Activated CD4-positive, alpha-beta T cell treated with anti-CD3 and anti-CD28 coated beads, Interleukin-2, amount 50 U/mL, for 16 hours (primary cell): ENCODE measurements at places on chromosomes 16 and 17.

DNA sequence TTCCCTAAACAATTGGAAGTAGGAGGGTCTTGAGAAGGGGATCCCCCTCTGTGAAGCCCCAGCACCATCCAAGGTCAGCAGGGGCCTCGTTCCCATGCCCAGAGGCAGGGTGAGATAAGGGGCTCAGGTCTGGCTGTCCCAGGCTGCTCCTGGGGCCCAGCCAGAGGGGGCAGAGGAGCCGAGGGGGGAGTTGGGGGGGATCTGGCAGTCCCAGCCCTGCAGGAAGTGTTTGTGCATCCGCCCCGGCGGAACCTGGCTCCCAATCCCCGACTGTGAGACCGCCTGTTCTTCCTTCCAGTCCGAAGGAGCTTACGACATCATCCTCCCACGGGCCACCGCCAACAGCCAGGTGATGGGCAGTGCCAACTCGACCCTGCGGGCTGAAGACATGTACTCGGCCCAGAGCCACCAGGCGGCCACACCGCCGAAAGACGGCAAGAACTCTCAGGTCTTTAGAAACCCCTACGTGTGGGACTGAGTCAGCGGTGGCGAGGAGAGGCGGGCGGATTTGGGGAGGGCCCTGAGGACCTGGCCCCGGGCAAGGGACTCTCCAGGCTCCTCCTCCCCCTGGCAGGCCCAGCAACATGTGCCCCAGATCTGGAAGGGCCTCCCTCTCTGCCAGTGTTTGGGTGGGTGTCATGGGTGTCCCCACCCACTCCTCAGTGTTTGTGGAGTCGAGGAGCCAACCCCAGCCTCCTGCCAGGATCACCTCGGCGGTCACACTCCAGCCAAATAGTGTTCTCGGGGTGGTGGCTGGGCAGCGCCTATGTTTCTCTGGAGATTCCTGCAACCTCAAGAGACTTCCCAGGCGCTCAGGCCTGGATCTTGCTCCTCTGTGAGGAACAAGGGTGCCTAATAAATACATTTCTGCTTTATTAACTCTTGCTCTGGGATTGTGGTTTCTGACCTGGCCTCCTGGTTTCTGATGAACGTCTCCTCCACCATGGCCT is 14.9 kb downstream of the GPRC5C start:
- DNase-seq, result no peak

- no peak for DNase-seq
Observed at GRCh38 chr17:39700148-39700987, 504 bp downstream of the ERBB2 start.

DNA sequence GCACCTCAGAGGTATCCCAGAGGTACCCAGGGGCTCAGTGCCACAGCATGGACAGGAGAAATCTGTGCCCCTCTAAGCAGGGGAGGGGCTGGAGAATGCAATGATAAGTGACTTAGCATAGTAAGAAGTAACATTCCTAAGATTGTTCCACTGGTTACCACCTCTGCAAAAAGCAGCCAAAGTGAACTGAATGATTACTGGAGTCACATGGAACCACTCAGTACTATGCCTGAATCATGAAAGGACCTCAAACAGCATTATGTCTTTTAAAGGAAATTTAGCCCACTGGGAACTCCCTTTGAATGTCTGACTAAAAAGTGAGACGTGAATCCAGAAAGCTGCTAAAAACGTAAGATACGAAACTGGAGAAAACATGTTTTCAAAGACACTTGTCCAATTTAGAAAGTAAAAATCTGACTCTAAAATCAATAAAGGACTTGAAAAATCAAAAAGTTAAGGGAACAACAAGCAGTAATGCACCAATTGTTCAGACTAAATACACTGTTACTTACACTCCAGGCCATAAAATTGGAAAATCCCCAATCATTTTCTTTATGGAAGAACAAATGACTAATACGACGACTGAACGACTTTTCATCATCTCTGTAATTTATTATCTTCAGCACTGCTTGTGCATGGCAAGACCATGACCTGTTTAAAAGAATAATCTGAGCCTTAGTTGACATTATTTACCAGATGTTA is 38.6 kb downstream of the LITAFD start:
- peak; percentile 31 for DNase-seq

GRCh38 chr17:9090641-9091096 is 69.4 kb downstream of the NTN1 start:
- DNase-seq, result no peak

DNA sequence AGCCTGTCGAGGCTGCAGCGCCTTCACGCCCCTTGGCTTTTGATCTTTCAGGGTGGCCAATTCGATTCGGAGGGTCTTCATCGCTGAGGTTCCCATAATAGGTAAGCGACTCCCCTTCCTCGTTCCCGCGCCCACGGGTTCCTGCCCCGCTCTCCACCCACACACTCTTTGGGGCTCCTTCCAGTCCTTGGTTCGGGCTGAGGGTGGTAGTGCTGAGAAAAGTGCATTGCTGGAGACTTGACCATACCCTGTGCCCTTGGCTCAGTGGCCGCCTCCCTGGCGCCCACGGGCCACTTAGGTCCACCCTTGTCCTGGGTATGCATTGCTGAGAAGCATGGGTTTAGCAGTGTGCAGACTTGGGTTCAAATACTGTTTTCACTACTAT is 491 bp downstream of the POLR2C start:
- DNase-seq, result no peak

- no peak for DNase-seq
Observed at GRCh38 chr17:47696717-47697642, 3.0 kb downstream of the TBKBP1 start.

DNA sequence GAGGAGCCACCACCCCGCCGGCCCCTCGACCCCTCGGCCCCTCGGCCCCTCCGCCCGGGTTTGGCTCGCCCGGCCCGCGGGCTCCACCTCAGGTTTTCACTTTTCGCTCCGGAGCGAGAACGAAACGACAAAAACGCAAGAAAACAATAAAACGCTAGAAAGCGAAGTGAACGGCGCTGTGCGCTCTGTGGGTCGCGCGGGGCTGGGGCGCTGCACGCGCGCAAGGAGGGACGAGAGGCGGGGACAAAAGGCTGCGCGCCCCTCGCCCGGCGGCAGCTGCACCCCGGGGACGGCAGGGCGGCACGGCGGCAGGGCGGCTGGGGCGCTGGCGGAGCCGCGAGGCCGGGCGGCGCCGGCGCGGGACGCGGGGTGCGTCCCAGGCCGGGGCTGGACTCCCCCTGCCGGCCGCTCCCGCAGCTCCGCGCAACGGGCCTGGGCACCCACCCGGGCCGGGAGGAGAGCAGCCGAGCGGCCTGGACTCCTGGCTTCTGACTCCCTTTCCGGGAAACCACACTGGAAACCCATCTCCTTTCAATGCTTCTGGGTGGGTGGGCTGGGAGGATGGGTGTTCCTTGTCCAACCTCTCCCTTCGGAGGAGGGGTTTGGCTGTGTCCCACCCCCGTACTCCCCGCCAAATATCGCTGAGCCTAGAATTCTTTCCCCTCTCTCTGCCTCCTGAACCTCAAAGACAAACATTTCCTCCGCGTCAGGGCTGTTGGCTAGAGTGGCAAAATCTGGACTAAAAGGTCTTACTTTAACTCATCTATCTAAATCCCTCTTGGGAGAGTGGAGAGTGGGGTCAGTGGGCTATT is 9.9 kb downstream of the TBX2 start:
- peak; percentile 30 for DNase-seq

DNA sequence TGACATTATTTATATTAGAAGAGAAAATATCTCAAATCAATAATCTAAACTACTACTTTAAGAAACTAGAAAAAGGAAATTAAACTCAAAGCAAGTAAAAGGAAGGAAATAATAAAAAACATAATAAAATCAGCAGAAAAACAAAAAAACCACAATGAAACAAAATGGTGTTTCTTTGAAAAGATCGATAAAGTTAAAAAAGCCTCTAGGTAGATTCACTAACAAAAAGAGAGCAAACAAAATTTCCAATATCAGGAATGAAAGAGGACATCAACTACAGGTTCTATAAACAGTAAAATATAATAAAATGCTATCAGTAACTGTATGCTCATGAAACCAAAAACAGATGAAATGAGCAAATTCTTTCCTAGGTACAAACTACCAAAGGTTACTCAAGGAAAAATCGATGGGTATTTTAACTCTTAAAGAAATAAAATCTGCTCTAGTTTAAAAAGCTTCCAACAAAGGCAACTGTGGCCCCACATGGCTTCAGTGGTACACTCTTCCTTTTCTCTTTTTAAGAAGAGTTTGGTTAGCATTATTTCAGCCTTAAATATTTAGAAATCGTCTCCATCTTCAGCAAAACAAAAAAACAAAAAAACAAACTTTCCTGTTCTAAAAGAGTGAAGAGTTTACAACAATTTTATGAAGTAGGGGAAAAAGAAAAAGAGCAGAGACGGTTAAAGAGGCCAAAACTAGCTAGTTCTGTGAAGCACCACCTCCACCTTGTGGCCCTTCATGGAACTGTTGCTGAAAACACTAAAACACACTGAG is 102.2 kb downstream of the TRIM37 start:
- DNase-seq, result peak; percentile 74

- no peak for DNase-seq
Observed at GRCh38 chr16:22397931-22398330, 23.5 kb upstream of the CDR2 start.

DNA sequence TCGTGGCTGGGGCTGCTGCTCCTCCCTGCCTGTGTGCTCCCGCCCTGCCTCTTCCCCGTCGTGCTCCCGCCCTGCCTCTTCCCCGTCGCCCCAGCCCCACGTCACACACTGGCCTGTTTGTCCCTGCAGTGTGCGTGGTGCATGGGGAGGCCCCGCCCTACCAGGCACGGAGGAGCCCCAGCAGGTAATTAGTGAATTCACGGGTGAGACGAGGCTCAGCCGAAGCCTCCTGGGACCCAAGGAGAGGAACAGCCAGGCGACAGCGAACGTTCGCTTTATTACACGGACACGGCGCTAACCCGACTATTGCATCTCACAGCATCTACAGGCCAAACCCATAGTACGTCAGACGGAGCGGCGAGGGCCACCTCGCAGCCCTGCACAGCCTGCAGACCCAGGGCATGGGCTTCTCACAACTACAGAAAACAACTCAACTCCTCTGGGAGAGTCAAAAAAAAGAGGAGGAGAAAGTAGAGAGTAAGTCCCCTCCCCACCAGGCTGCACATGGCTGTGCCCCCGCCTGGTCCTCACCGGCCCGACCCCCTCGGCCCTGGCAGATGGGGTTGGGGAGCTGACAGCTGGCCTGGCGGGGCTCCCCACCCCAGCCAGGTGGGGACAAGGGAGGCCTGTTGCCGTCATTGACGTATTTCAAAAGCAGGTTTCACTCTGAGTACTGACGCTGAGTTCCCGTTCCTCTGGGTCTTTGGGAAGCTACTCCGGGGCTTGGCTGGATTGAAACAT is 4.3 kb upstream of the PABPN1L start:
- no peak for DNase-seq

DNA sequence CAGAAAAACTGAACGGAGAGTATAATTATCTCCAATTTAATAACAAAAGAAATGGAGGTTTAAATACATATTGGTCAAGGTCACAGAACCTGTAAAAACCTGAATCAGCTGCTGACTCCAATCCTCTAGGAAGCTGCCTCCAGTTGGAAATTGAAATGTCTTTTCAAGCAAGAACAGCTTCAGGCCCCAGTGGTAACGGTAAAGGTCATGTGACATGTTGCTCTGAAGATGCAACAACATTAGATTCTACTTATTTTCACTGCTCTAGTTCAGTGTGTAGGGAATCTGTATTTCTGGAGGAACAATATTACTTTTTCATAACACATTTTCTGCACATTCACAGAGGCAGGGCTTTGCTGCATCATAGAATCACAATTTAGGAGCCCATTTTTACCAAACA is 58.8 kb downstream of the TBX4 start:
- no peak for DNase-seq
